ENCODE measurements at places on chromosomes 11 and 22. TPM values are rescaled to one million over a fixed set of nuclear protein-coding genes. Genes with fewer than 3 reads are reported as not detected.

The STK33 gene
- total RNA-seq: 2.8 TPM

The E2F8 gene
- not detected for total RNA-seq

The SLC22A9 gene
- total RNA-seq: not detected

The RFPL2 gene
- total RNA-seq: not detected

The INS gene
- not detected for total RNA-seq

The OR51Q1 gene
- not detected for total RNA-seq

The HOATZ gene
- total RNA-seq: not detected

The KCNQ1 gene
- not detected for total RNA-seq

The DEUP1 gene
- under 0.01 TPM for total RNA-seq

The NPAS4 gene
- total RNA-seq: not detected

The C11orf86 gene
- total RNA-seq: not detected

The MPEG1 gene
- not detected for total RNA-seq

The TSKU gene
- total RNA-seq: 5.0 TPM

The UBQLNL gene
- total RNA-seq: under 0.01 TPM

The ARHGAP20 gene
- total RNA-seq: 11.6 TPM

The SNU13 gene
- total RNA-seq: 61.6 TPM

The RASD2 gene
- total RNA-seq: under 0.01 TPM

The SLC22A12 gene
- total RNA-seq: not detected

The ANGPTL5 gene
- 0.77 TPM for total RNA-seq

The KREMEN1 gene
- 12.9 TPM for total RNA-seq

The GLB1L2 gene
- under 0.01 TPM for total RNA-seq

The OR5P2 gene
- not detected for total RNA-seq

The ANKRD13D gene
- 45.4 TPM for total RNA-seq
